ENCODE measurements at places on chromosomes 6 and 20.
A peak's percentile ranks its signal among the peaks of the same experiment; 100 is the strongest.

DNA sequence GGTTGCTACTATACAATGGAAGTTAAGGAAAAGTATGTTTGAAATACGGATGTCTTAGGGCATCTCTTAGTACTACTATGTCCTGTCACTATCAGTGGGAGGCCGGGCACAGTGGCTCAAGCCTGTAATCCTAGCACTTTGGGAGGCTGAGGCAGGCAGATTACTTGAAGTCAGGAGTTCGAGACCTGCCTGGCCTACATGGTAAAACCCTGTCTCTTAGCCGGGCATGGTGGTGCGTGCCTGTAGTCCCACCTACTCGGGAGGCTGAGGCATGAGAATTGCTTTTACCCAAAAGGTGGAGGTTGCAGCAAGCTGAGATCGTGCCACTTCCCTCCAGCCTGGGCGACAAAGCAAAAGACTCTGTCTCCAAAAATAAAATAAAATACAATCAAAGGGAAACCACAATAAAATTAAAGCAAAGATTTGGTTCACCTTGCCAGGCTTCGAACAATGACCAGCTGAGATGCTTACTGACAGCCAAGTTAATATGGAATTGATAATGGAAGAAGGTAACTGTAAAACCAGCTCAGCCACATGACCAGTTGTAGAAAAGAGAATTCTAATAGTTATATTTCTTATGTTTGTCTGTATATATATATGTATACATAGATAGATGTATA lies 6.5 kb downstream of the CD24 start:
- DNase-seq, result no peak

GRCh38 chr6:159467473-159468041 lies 225.5 kb downstream of the SOD2 start:
- no peak for DNase-seq

GRCh38 chr20:62062661-62063314 lies 2.9 kb downstream of the TAF4 start:
- DNase-seq, result no peak

DNA sequence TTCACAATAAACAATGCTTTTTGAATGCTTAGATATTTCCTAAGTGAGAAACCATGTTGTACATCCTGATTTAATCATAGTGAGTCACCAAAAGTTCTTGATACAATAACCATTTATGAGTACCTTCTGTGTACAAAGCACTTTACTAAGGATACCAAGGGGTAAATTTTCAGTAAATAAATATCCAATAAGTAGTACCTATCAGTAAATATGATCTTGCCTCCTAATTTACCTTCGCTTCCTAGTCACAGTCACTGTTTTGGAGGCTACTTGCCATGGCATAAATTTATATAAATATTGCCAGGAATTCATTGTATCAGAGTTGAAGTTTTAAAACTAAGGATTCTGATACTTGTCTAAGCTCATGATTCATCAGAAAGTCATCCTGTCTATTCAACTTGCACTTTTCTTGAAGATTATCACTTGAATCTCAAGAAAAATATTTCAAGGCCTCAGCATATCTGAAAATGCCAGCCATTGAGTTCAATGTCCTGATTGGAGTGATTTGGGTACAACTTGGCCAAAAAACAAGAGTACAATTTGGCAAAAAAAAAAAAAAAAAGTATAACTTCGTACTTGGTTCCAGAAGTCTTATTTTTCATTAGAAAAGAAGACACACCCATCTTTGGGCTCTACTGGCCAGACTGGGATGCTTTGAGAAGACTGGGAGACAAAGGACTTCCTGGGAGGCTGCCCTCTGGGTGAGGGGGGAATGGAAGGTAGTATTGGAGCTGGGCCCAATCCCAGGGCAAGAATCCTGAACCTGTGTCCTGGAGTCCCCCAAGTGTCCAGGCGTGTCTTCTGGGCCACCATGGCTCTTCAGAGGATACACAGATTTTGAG lies 32.8 kb downstream of the RAB22A start:
- no peak for DNase-seq

DNA sequence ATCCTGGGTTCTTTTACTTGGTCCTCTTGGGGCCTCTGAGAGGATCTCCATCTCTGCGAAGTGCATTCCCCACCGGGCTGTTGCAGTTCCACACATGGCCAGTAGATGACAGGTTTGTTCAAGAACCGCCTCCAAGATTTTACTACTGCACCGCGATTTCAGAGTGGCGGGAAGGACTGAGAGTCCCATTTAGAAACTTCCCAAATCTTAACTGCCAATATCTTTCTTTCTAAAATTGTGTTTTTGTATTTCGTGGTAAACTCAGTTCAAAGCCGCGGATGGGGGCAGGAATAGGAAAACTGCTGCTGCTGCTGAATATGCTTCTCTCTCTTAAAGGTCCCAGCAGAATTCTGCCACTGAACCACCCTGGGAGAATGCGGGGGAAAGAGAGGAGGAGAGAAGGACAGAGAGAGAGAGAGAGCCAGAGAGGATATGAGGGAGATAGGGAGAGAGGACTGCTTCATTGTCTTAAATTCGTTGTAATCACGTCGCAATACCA lies 8.6 kb upstream of the BTNL2 start:
- peak; percentile 74 for DNase-seq

GRCh38 chr20:49387581-49387939 lies 94.9 kb downstream of the KCNB1 start:
- no peak for DNase-seq

DNA sequence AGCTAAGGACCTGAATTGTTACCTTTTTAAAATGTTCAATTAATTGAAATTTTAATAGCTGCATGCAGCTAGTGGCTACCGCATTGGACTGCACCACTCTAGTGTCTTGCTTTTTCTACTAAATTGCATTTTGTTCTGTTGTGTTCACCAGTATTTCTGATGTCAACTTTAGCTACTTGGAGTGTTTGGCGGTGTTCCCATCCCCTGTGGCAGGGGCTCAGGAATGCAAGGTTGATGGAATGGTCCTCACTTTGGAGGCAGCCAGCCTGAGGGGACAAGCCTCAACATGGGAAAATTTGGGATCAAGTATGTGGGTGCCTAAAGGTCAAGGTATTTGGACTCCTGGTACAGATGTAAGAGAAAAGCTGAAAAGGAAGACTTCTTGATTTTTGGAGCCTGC lies 230.1 kb upstream of the PRND start:
- no peak for DNase-seq

- no peak for DNase-seq
Observed at GRCh38 chr20:48910347-48910781, 11.1 kb upstream of the ARFGEF2 start.

DNA sequence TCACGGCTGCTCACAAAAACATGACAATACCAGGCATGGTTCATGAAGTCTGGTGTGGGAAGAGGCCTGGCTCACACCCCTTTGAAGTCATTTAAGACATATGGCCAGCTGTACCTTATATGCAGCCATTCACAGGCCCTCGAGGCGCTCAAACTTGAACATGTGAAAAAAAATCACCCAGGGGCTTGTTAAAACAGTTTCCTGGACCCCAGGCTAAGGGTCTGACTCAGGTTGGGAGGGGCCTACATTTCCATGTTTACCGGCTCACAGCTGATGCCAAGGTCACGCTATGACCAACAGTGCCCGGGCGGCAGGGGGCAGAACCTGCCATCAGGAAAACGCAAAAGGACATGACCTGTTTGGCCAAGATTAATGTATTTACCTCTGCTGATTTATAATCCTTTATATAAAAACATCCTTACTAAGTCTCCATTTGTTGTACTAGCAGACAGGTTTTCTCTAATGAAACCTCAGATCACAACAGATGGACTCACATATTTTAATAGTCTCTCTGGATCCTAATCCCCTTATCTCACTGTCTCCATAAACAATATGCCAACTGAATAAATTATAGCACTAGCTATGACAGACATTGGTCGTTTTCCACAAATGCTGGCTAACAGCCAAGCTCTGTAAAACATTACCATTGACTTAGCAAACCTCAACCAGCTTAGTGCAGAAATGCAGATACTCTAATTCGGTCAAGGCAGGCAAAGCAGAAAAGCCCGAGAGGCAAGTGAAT lies 19.9 kb downstream of the EZR start:
- DNase-seq, result peak; percentile 90

- no peak for DNase-seq
Observed at GRCh38 chr6:44451803-44452695, 64.5 kb downstream of the CDC5L start.

GRCh38 chr20:24718696-24719095 lies 230.4 kb upstream of the CST7 start:
- DNase-seq, result no peak

- DNase-seq, result no peak
Observed at GRCh38 chr20:50290808-50291207, 100.2 kb downstream of the CEBPB start.

- DNase-seq, result no peak
Observed at GRCh38 chr6:69795469-69796072, 1.2 kb downstream of the LMBRD1 start.

- no peak for DNase-seq
Observed at GRCh38 chr20:60806354-60806753, 445.7 kb upstream of the CDH4 start.

DNA sequence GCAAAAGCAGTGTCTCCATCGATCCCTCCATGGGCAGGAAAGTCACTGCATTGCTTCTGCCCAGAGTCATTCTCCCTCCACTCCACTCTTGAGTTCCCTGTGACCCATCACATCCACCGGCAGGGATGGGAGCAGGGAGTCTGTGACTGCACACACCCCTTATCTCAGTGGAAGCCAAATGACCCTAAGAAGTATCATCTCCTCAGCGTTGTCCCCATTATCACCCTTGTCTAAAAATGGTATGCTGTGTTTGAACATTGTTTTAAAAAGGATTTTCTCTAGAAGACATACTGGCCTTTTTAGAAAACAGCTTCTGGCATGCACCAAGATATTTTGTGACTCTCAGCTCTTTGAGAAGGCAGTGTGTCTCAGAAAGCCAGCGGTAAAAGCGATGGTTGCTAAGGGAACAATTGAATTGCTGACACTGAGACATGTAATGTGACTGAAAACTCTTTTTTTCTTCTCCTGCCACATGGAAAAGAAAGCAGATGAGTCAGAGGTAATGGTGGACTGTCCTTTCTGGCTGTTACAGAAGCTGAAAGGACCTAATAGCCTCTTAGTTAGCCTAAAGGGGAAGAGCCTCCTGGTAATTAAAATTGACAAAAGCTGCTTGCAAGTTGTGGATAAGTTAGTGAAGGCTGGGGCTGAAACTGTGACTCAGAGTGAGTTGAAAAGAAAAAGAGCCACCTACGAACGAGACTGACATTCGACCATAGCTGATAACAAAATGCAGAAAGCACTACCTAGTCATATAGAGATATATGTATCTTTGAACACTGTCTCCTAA lies 120.5 kb downstream of the MAP3K7 start:
- no peak for DNase-seq

DNA sequence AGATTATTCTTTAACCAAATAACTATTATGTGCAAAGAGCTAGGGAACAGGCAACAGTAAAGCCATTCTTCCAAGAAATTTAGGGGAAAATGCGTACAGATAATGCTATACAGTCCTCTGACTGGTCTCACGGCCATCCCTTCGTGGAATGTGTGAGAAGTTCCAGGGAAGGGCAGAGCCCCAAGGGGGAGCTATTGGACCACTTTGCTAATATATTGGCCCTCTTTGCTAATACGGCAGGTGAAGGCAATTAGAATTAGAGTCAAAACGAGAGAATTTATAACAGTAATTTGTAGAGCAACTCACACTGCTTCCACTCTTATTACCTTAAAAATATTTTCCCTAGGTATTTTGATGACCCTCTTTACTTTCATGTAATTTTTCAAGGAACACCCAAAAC lies 140.4 kb downstream of the IMPG1 start:
- peak; percentile 81 for DNase-seq

DNA sequence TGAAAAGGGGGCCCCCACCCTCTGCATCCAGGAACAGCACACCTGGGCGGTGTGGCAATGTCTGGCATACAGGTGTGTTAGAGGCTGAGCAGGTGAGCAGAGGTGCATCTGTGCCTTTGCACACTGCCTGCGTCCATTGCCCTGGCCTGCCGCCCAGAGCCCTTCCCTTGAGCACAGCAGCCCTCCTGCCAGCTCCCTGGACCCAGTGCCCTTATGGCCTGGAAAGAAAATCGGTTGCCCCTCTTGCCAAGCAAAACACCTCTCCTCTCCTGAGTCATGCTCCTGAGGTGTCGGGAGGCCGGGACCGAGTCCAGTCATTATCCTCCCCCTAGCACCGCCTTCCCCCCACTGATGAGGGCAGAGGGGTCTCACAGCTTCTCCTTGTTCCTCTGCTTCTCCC lies 259.9 kb downstream of the SMOC2 start:
- no peak for DNase-seq

All from NCI-H526 (cell line).